ENCODE measurements at places on chromosomes 5 and 9.

GRCh38 chr9:99753436-99753835 lies 68.2 kb upstream of the NR4A3 start:
- DNase-seq = no peak

DNA sequence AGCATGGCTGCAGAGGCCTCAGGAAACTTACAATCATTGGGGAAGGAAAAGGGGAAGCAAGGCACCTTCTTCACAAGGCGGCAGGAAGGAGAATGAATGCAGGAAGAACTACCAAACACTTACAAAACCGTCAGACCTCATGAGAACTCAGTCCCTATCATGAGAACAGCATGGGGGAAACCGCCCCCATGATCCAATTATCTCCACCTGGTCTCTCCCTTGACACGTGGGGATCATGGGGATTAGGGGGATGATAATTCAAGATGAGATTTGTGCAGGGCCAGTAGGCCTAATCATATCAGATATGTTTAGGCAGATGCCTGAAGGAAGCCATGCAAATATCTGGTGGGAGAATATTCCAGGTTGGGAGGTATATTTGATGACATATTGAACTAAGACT lies 1176.4 kb upstream of the CDH18 start:
- DNase-seq = no peak

- no peak for DNase-seq
These were observed 4.4 kb downstream of the SVEP1 start for GRCh38 chr9:110575169-110575568.

DNA sequence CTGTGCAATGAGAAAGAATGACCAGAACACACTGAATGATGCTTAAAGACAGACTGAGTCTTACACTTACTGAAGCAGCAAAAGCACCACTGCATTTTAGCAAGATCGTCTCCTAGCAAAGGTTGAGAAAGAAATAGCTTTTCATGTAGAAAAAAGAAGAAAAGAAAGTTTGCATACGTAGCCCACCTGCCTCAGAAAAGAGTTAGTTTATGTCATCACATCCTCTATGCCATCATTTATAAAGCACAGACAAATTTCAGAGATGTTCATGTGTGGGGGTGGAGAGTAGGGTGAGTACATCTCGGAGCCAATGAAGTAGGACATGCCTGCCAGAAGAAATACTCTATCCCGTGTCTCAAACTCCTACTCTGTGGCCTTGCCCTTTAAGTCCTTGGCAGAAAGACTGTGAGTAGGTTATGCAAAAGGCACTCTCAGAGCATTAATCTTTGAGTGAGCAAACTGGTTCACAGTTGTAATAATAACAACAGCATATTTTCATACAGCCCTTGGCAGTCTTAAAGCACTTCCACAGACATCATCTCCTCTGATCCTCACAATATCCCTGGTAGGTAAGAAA lies 22.4 kb downstream of the NRG2 start:
- DNase-seq = no peak

- DNase-seq = no peak
These were observed 11.1 kb downstream of the GPR21 start for GRCh38 chr9:123044586-123044985.

GRCh38 chr5:120055858-120056257 lies 408.2 kb upstream of the PRR16 start:
- DNase-seq = no peak

- no peak for DNase-seq
These were observed 540.3 kb downstream of the HINT1 start for GRCh38 chr5:130624805-130625204.

- no peak for DNase-seq
These were observed 172.8 kb downstream of the RFK start for GRCh38 chr9:76221423-76221822.

DNA sequence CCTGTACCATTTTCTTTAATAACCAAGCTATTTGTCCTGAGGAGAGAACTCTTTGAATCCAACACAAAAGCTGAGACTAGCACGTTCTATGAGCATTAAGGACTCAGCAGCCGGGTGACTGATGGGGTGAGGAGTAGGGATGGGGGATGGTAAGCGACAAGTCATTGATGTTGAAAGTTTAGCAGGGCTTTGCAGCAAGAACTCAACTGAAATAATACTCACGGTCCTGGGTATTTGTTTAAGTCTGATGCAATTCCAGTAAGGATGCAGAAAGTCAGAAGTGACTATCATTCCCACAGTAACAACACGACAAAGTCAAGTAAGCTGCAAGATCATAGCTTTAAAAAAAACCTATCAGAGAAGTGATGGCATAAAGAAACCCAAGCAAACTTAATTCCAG lies 131.1 kb downstream of the ACTL7B start:
- no peak for DNase-seq

- no peak for DNase-seq
These were observed 31.7 kb downstream of the SLC35A4 start for GRCh38 chr5:140596321-140596741.

DNA sequence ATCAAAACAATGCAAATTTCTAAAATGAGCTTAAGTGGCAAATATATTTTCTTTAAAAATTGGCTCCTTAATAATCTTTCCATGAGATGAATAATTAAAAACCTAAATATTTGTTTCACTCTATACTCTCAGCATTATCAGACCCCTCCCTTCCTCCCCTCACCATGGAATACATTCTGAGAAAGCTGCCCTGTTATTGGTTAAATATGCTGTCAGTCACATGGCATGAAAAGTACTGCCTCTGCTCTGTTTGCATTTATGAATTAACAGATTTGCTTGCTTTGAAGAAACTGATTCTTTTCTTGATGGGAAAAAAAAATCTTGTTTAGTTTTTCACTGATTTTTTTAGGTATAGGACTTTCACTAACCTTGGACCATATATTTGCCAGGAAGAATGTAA lies 17.0 kb upstream of the RPS23 start:
- no peak for DNase-seq

DNA sequence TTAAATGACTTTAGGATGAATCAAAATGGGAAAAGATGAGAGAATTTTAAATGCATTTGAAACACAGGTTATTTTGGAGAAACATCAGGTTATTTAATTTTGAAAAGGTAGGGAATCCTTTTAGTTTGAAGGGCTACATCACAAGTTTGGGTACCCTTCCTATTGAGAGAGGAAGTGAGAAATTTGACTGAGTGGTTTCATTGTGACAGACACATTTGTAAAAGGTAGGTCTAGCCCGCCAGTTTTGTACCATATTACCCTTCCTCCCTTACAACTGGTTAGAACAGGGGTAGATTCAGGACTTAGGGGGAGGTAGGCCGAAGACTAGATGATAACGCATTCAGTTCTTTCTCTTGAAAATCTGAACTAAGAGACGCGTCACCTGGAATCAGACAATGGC lies 464.2 kb downstream of the EBF1 start:
- no peak for DNase-seq

DNA sequence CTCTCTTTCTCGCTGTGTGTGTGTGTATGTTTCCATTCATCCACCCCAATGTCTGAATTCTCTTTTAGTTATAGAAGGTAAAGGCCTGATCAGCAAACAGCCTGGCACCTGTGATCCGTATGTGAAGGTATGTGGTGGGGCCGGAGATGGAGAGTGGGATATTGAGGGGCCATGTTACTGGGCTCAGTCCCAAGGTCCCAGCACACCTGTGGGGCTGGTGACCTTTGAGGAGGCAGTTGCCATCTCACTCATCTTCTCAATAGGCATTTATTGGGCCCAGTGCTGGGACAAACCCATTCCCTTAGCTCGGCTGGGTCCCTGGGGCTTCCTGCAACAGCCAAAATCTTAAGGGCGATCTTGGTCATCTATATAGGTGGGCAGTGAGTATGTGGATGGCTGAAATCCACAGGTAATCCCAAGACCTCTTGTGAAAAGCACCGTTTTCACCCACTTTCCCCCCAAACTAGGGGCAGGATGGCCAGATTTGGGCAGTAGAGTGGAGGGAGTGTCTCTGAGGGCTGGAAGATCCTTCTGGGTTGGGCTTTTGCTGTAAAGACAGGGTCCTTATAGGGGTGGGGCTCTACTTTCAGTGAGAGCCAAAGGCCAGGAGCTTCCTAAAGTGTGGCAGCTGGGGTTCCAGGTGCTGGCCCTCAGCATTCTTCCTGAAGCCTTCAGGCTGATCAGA lies 19.6 kb downstream of the RGS3 start:
- no peak for DNase-seq

DNA sequence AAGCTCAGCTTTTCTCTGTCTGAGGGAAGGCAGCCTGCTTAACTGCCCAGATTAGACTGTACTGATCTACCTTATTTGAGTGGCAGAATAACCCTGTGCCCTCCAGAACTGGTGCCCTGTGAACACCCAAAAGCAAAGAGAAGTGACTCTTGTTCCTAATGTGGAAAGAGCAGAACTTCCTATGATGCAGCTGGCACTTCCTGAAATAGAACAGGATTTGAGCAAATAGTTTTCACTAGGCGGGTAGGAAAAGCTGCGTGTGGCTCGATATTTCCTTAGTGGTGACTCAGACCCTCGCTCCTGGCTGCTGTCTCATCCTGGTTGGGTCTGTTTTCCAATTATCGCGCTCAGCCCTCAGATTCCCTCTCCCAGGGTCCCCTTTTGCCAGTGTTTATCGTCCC lies 89.9 kb downstream of the SH3TC2 start:
- no peak for DNase-seq

- no peak for DNase-seq
These were observed 507.6 kb downstream of the SPATA31D1 start for GRCh38 chr9:82495884-82496777.

DNA sequence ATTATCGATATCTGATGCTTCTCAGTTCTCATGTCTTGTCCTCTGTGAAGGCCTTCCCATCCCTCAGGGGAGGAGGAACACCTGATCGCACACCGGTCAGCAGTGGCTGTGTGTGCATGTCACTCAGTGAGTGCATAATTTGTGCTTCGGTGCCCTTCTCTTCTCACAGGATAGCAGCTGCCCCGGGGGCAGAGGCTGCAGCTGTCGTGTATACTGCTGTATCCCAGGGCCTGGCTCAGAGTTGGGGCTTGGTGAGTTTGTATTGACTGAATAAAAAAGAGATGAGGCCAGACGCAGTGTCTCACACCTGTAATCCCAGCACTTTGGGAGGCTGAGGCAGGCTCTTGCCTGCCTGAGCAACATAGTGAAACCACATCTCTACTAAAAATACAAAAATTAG lies 49.7 kb upstream of the NCS1 start:
- no peak for DNase-seq

- no peak for DNase-seq
These were observed 632.5 kb downstream of the SLCO4C1 start for GRCh38 chr5:101663543-101663942.

DNA sequence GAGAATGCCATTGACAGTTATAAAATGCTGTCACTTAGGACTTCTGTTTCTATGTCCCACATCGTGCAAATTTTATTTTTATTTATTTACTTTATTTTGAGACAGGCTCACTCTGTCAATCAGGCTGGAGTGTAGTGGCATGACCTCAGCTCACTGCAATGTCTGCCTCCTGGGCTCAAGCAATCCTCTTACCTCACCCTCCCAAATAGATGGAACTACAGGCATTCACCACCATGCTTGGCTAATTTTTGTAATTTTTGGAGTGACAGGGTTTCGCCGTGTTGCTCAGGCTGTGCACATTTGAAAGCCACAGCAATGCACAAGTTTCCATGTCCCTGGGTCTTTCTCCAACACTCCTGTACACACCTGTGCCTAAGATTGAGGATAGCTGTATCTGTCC lies 51.8 kb downstream of the ADAMTS16 start:
- no peak for DNase-seq

GRCh38 chr5:111262815-111263214 lies 38.6 kb downstream of the CAMK4 start:
- no peak for DNase-seq

DNA sequence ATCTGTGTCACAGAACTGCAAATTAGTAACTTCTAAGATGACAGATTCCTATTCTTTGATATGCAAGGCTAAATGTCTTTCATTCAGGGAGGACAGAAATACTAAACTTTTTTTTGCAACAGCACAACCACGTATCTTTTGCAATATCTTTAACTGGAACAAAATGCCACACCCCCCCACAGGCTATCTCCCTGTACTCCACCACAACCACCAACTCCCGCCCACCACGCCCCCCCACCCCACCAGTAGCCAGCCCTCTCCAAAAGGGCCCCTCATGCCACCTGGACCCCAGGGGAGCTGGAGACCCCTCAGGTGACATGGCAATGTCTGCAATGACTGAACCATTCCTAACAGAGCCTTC lies 131.8 kb downstream of the ROR2 start:
- DNase-seq = no peak

- no peak for DNase-seq
These were observed 37.3 kb downstream of the DAPK1 start for GRCh38 chr9:87534957-87535356.

GRCh38 chr5:54517174-54517511 lies 416 bp upstream of the SNX18 start:
- no peak for DNase-seq

DNA sequence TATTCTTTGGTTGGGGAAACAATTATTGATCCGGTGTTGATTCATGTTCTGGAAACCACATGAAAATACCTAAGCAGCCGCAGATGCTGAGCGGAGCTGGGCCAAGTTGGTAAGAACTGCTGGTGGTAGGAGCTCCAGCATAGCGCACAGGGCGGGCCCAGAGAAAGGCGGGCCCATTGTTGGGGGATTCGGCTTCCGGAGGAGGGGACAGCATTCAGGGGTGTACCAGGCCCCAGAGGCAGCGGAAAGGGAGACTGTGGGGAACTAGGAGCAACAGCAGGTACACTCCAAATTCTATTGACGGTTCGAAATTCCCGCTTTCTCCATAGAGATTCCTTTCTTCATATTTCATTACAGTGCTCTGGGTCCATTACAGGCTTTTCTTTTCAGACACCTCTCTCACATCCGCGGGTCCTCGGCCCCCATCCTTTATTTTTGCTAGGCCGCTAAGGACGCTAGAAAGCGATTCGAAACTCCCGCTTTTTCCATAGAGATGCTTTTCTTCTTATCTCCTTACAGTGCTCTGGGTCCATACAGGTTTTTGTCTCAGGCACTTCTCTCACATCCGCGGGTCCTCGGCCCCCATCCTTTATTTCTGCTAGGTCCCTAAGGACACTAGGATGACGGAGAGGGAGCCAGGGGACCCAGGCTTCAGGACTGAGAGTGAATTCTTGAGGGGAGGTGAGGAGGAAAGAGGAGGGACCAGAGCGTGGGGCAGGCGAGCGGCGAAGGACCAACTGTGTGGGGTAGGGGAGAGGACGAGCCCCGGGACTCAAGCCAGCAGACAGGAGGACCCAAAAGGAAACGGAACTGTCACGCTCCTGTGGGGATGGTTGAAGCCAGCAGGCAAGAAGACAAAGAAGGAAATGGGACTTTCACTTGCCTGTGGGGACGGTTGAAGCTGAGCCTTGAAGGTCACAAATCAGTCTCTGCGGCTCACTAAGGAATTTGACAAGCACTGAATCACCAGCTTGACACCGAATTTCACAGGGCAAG lies at the start of gene CCDC152:
TSS of gene CCDC152 (plus strand) at position 213 of the 996 bp plus-strand sequence. CDS start 2,304 bp downstream, outside the sequence.
- DNase-seq = no peak

DNA sequence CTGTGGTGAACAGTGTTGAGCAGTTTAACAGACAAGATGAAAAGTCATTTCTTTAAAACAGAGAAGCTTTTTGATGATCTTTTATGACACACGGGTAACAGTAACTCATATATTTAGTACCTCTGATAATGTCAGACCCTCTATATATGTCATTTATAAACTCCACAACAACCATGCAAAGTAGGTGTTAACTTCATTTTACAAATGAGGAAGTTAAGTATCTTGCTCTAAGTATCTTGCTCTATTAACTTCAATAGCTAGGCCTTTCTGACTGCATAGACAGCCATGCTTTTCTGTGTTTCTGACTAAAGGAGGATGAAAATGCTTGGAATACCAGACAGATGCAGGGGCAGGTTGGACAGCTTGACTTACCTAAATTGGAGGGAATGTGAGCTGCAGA lies 1.8 kb downstream of the NUDT2 start:
- no peak for DNase-seq
